Bone marrow (tissue), 2 donors: ENCODE measurements at places on chromosomes 11 and 22.

GRCh38 chr11:40100781-40101180, 1358.7 kb downstream of the LRRC4C start:
- DNase-seq, result no peak

GRCh38 chr11:23103416-23103815, 243.1 kb upstream of the CCDC179 start:
- no peak for DNase-seq

DNA sequence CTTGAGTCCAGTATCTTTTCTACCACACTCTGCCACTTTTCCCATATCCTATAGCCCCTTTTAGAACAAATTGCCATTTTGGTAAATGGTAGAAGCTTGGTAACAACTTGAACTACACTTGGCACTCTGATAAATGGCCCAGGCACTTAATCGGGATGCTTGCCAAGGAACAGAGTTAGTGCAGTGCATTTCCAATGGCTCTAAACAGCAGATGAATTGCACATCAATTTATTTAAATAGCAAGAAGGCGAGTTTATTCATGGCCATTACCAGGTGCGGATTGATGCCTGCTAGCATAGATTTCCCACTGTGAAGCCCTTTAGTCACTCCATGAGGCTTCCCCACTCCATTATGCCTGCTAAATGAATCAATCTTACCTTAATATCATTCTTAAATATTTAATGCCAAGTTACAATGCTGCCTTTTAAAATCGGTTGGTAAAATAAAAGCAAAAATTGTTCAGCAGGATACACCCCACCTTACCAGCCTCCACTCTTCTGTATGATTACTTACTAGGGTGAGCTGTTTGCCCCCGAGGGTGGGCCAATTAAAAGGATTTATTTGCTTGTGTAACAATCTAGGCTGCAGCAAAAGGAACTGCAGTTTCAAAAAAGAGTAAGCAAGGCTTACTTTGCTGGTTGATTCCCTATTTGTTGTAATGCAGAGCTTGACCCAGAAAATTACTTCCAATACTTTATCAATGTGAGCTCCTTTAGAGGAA, 136.0 kb upstream of the ARHGAP42 start:
- DNase-seq, result no peak

DNA sequence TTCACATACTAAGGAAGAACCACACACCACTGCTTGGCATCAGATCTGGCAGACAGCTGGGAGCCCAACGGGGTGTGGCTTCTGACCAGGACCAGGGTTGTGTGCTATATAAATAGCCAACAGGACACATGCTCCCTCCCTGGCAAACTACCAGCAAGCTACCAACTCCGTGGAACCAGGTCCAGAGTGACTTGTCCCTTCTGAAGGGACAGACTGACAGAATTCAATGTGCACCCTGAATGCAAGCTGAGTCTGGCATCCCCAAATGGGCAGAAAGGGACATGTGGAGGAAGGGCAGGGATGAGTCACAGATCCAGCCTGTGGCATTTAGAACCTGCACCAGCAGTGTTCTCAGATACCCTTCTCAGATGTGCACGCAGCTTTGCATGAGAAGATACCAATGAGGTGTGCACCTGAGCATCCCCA, 92.9 kb downstream of the MICAL3 start:
- no peak for DNase-seq

DNA sequence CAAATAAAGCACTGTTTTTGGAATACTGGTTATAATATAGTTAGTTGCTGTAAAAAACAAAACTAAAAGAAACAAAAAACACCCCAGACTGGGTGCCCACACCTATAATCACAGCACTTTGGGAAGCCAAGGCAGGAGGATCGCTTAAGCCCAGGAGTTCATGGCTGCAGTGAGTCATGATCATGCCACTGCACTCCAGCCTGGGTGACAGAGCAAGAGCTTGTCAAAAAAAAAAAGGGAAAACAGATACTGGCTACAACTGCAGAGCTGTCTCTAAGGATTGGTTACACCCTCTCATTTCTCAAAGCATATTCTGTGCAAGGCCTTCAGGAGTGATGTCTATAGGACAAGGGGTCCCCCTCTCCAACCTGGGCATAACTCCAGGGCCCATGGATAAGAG, 14.6 kb upstream of the STK33 start:
- DNase-seq, result no peak

DNA sequence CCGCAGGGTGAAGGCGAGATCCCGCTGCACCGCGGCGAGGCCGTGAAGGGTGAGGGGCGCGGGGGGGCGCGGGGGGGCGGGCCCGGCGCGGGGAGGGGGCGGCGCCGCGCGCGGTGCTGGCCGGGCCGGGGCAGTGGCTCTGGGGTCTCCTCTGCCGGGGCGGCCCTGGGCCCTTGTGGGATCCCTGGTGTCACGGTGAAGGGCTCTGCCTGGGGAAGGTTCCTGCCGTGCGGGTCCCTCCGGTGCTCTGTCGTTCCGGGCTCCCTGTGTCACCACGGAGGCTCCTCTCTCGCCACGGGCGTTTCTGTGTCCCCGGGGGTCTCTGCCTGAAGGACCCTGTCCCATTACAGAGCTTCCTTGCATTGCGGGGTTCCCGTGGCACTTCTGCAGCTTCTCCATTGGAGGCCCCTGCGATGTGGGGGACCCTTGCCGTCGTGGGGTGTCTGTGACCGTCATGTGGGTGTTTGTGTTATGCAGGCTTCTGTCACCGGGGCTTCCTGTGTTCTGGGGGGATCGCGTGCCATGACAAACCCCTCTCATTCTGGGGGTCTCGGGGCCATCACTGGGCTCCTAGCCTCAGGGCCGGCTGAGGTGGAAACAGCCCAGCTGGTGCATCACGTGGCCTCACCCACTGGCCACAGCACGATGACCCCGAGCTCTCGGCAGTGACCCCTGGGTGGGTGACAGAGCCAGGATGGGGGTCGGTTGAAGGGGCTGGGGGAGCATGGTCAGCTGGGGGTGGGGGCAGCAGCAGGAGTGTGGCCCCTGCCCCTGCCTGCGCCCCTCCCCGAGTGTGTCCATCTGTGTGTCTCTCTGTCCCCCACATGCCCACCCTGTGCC, 25.3 kb downstream of the SHANK3 start:
- DNase-seq, result no peak

DNA sequence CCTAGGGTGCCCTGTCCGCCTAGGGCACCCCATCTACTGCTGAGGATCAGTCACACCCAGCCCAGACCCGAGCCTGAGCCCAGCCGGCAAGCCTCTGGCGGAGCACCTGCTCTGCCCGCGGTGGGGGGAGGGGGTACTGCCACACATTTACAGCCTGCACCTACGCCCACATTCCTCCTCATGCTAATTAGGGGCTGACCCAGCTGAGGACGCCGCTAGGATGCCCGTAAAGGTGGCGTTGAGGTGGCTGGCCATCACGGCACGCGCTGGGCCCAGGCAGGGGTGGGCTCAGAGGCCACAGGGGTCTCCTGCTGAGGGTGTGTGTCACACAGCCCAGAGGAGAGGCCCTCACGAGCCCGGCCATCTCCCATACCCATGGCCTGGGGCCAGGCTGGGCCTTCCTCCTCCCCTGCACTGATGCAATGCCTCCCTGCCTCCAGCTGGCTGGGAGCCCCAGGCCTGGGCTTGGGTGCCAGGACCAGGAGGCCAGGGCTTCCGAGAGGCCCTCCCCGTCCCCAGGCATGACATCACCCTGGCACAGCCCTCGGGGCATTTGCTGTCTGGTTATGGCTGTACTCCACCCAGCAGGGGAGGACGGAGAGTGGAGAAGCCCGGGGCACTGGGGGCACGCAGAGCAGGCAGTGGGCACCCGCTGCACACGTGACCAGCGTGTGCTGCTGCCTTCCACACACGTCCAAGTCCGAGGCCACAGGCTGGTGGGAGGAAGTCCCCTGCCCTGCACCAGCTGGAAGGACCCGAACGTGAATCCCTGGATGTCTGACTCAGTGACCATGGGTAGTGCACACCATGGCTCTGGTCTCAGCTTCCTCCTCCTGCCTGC, 12.7 kb downstream of the DUSP8 start:
- no peak for DNase-seq

DNA sequence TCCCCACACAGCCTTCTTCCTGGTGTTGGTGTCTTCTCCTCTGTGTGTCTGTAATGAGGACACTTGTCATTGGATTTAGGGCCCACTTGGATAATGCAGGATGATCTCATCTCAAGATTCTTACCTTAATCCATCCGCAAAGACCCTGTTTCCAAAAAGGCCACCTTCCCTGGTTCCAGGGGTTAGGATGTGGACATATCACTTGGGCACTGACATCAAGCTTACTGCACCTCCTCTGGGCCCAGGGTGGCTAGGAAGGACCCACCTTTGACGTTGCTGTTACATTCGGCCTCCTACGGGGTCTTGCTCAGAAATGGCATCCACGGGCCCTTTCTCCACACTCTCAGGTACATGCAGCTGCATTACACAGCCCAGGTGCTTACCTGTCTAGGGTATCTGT, 535.9 kb downstream of the BRD1 start:
- DNase-seq, result no peak

GRCh38 chr22:44276706-44277356, 35.9 kb downstream of the SHISAL1 start:
- DNase-seq, result no peak

GRCh38 chr11:17989306-17989705, 23.5 kb downstream of the SERGEF start:
- no peak for DNase-seq

DNA sequence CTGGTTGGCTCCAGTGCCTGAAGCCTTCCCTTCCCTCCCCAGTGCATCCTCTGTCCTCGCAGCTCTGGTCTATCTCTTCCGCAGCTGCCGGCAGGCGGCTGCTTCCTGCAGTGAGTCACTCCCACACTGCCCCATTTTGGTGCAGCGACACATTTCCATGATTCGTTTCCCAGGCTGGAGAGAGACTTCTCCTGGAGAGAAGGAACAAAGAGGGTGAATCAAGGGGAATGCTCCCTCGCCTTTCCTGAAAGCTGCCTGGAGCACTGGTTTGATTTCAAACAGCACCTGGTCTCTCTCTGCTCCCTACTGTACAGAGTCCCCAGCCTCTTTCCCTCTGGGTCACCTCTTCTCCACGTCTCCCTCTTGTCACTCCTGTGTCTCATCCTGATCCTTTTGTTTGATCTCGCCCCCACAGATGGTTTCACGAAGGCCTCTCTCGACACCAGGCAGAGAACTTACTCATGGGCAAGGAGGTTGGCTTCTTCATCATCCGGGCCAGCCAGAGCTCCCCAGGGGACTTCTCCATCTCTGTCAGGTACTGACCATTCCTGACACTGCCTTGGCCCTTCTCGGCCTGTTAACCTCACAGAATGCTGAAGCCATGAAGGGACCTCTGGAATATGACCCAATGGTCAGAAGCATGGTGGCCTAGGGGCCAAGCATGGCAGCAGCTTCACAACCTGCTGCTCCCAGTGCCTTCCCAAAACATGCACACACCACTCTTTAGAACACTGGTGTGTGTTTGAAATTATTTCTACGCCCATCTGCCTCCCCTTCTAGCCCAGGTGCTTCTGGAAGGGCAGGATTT, at the start of gene TMA7B:
TSS of gene TMA7B (plus strand) at position 758 of the 808 bp plus-strand sequence. CDS start 3,978 bp downstream, outside the sequence.
- DNase-seq, result peak; percentile 94

- no peak for DNase-seq
Measured at GRCh38 chr11:23976841-23977271, 520.0 kb upstream of the LUZP2 start.
